Myocyte (in vitro differentiated cells): ENCODE measurements at places on chromosomes 2 and 18. TPM values are rescaled to one million over a fixed set of nuclear protein-coding genes. Genes with fewer than 3 reads are reported as not detected.

- DNase-seq: no peak
These were observed 740.3 kb upstream of the HS6ST1 start for GRCh38 chr2:129058981-129059380.

- no peak for DNase-seq
These were observed 190.2 kb upstream of the COPS8 start for GRCh38 chr2:236895497-236895896.

ITPRIPL1 gene
- 0.29 TPM in 1 of 2 replicates, not detected in the other for total RNA-seq

GRCh38 chr2:162934191-162934590, 95.6 kb upstream of the KCNH7 start:
- no peak for DNase-seq
